ENCODE measurements at places on chromosomes 7 and 10.
A peak's percentile ranks its signal among the peaks of the same experiment; 100 is the strongest.

DNA sequence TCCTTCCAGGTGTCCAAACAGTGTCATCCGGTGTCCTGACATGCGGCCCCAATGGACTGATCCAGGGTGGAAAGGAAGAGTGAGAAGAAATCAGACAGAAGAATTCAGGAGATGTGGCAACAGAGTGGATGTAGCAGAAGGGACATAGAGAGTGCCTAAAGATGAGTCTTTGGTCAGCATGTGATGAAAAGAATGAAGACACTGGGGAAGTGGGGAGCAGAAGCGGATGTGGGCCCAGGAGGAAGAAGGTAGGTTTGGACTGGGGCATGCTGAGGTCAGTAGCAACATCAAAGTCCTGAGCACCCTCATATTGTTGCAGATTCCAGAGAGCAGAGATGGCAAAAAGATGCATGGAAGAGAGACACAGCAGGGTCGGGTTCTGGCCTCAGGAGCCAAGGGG lies 71.8 kb upstream of the STEAP1B start:
- no peak for DNase-seq

DNA sequence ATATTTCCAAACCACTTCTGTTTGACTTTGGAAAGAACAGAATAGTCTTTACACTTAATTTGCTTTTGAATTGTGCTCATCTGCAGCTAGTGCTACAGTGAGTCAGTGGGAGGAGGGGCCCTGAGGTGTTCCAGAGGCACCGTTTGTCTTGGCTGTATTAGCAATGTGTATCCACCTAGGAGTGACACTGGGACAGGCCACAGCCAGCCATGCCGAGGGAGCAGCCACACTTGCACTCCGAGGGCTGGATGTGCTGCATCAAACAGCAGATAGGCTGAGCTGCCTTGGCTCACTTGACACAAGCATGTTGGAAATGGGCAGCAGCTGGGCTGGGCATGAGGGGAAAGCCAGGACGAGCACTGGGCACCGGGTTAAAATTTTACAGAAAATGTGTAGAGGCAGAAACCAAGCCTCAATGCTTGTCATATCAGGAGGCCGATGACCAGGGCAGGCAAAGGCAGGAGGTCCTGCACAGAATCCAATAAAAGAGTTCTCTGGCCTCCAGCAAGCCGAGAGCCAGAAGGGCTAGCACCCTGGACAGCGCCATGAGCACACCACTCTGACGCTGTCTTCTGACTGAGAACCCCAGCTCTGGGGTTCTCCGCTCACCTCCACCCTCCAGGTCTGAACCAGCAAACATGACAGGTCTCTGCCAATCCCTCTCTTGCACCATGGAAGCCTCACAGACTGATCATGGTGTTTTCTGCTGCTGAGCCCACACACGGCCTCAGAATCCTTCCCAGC lies 163.3 kb downstream of the GRID1 start:
- DNase-seq = peak; percentile 80

DNA sequence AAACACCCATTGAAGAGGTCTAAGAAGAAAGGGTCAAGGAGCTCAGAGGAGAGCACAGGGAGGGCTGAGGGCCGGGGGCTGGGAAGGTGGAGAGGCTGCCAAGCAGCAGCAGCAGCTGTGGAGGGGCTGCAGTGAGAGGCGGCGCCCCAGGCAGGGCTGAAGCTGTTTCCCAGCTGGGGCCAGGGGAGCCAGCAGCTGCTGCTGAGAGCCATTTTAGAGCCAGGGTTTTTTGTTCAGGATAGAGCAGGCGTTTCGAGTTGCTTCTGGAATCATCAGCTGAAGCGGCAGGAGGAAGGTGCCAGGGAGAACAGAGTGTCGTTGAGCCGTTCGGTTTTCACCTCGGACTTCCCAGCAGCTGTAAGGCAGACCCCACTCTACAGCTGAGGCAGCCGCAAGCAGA lies 62.7 kb downstream of the LANCL2 start:
- no peak for DNase-seq

DNA sequence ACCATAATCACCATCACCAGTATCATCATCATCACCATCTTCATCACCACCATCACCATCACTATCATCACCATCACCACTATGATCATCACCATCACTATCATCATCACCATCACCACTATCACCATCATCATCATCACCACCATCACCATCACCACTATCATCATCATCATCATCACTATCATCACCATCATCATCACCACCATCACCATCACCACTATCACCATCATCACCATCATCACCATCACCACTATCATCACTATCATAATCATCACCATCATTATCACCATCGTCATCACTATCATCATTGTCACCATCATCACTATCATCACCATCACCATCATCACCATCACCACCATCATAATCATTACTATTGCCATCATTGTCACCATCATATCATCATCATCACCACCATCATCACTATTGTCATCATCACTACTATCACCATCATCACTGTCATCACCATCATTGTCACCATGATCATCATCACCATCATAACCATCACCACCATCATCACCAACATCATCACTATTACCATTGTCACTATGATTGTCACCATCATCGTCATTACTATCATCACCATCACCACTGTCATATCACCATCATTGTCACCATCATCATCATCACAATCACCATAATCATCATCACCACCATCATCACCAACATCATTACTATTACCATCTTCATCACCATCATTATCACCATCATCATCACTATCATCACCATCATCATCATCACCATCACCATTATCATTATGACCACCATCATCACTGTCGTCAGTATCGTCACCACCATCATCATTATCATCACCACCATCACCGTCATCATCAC lies 154.7 kb downstream of the ACTR3B start:
- DNase-seq = no peak

GRCh38 chr10:974038-974784 lies 14.0 kb upstream of the GTPBP4 start:
- peak; percentile 51 for DNase-seq

DNA sequence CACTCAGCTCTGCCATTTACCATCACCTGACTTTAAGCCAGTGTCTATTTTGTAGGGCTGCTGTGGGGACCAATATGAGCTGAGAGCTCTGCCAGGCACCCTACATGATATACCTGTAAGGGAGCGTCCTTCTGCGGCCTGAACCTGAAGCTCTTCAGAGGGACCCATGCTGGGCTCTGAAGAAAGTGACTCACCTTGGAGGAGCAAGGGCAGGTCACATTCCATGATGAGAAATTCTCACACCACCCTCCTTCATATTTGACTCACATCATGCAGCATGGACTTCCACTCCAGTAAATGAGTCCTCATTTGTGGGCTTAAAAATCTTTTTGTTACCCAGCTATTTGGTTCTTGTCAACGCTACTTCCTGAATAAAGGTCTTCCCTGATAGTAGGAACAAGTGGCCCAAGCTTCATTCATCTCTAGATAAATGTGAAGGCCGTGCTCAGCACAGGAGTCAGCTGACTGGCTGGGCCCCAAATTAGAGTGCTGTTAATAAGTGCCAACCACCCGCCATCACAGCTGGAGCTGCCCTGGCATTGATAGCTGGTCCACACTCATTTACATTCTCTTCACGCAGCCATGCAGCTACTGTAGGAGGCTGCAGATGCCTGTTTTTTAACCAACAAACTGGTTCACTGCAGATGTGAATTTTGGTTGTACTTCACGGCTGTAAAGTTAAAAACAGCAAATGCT lies 78.4 kb downstream of the RNF216 start:
- DNase-seq = no peak

GRCh38 chr10:72082856-72083789 lies 5.2 kb downstream of the SPOCK2 start:
- DNase-seq = no peak

DNA sequence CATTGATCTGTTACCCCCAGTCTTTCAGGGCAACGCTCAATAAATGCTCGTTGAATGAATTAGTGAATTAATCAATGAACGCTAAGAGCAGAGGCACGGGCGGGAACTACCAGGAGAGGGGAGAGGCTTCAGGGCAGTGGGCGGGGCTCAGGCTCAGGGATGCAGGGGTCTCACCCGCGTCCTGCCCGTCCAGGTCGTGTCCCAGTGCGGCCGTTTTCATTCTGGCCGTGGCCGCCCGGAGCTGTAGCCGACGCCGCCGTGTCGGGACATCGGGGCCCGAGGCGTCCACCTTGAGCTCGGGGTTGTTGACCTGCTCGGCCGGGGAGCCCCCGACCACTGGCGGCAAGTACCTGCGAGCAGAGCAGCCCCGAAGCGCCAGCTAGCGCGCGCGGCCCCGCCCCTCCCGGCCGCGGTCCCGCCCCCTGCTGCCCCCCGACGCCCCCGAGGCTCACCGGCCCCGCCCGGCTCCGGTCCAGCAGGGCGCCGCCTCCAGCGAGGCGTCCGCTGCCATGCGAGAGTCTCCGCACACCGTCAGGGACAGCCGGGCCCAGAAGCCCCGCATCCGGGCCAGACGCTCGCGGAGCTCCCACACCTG lies 2.8 kb upstream of the GAL3ST4 start:
- DNase-seq = no peak

GRCh38 chr7:1412322-1413261 lies 46.7 kb downstream of the MICALL2 start:
- peak; percentile 93 for DNase-seq

DNA sequence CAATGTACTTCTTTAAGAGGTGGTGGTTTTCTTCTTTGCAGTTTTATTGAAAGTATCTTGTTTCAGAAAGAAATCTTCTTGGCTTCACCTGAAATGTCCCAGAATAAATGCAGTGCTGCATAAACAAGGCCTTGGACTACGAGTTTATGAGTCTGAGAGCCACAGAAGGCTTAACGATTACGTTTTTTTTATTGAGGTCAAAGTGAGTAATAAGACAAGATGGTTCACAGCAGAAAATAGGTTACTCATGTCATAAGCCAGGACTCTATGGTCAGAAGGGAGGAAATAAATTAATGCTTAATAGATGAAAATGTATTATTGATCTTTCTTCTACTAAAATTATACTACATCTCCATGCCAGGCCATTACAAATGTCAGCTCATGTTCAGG lies 13.7 kb upstream of the NPTX2 start:
- no peak for DNase-seq

DNA sequence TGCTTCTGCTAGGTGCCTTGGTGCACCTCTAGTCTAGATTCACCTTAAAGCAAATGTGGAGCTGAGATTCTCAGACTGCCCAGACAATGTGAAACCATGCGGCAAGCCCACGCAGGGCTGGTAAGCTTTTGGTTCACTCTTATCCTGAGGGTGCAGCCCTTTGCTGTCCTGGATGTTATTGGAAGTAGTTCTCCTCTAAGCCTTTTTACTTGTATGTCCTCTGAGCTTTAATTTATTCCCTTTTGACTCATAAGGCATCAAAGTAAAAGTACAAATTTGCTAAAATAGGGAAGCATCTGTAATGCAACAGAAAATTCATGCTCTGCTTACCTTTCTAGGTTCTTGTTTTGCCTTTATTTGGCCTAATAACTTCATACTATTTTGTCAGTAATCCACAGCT lies 186.8 kb downstream of the MACC1 start:
- DNase-seq = no peak

DNA sequence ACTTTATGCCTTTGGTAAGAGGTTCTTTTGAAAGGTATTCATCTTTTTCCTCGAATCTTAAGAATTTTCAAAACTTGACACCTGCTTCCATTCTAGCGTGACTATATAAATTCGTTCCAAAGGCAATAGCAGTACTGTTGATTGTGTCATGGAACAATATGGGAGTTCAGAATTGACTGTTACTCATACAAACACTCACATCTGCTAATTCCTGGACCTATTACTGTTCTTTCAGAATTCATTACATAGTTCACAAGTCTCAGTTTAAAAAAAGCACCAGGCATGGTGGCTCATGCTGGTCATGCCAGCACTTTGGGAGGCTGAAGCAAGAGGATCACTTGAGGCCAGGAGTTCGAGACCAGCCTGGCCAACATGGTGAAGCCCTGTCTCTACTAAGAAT lies 80.9 kb downstream of the CACNB2 start:
- DNase-seq = no peak

GRCh38 chr10:132668048-132668394 lies 117.9 kb downstream of the NKX6-2 start:
- DNase-seq = no peak

DNA sequence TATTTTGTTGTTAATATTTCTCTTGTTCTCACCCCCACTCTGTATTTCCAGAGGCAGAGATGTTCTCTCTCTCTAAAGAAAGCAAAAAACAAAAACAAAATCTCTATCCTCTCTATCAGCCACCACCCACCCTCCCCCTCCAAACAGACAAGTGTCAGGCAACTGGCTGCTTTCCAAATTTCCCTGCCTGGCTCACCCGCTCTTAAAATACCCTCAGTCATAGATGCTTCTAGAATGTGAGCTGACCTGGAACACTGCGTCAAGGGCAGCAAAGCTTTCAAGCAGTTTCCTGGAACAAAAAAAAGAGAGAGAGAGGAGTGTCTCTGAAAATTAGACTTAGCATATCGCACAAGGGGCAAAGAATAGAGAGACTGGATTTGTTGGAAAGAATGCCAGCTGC lies 341.0 kb upstream of the ZMIZ1 start:
- DNase-seq = no peak

Data from T47D (cell line).